Upper lobe of left lung (tissue), 6 donors: ENCODE measurements at places on chromosomes 5 and 9. TPM values are rescaled to one million over a fixed set of nuclear protein-coding genes. Genes with fewer than 3 reads are reported as not detected.

The COL15A1 gene
- 7.0 TPM for total RNA-seq

The PCDHAC2 gene
- total RNA-seq, result 6.0 TPM

The SGCD gene
- 1.8 TPM for total RNA-seq

The MLANA gene
- total RNA-seq, result not detected

The CXCL14 gene
- total RNA-seq, result 1.9 TPM

The ANKRD34B gene
- 0.67 TPM for total RNA-seq

The DNM1 gene
- 1.4 TPM for total RNA-seq

The MOB3B gene
- total RNA-seq, result 5.7 TPM

The SLC25A25 gene
- total RNA-seq, result 35.6 TPM

The LHX3 gene
- not detected for total RNA-seq

The TAS2R1 gene
- not detected for total RNA-seq

The TMEM215 gene
- total RNA-seq, result not detected

The EPB41L4B gene
- 8.4 TPM for total RNA-seq

The GPR151 gene
- total RNA-seq, result not detected

The PALM2AKAP2 gene
- total RNA-seq, result 16.3 TPM

The UCK1 gene
- total RNA-seq, result 29.0 TPM

The CCNO gene
- total RNA-seq, result 2.4 TPM

The HTR4 gene
- not detected for total RNA-seq

The C5orf58 gene
- total RNA-seq, result not detected

The NMUR2 gene
- total RNA-seq, result not detected

The SEMA6A gene
- total RNA-seq, result 66.5 TPM

The SLC28A3 gene
- total RNA-seq, result 0.37 TPM

The CRB2 gene
- 0.23 TPM for total RNA-seq

The UGT3A2 gene
- not detected for total RNA-seq

The STPG3 gene
- total RNA-seq, result not detected

The GADD45G gene
- 18.3 TPM for total RNA-seq

The TAF11L10 gene
- not detected for total RNA-seq

The FCN1 gene
- total RNA-seq, result 15.6 TPM

The ADGRD2 gene
- total RNA-seq, result not detected

The SHISAL2B gene
- total RNA-seq, result not detected

The PRRC2B gene
- total RNA-seq, result 330 TPM

The FAM169A gene
- total RNA-seq, result 1.2 TPM

The CDX1 gene
- not detected for total RNA-seq

The AGXT2 gene
- total RNA-seq, result not detected

The ZDHHC11 gene
- total RNA-seq, result 26.0 TPM

The TBC1D2 gene
- 79.0 TPM for total RNA-seq

The ZNF883 gene
- 0.89 TPM for total RNA-seq

The LRRC70 gene
- 0.89 TPM for total RNA-seq

The CFAP90 gene
- 3.0 TPM for total RNA-seq

The SAPCD2 gene
- total RNA-seq, result 0.69 TPM

The NUTM2F gene
- not detected for total RNA-seq

The HACD4 gene
- 12.6 TPM for total RNA-seq

The NPR3 gene
- total RNA-seq, result 6.3 TPM

The CPEB4 gene
- 96.4 TPM for total RNA-seq

The CDC20B gene
- 0.33 TPM for total RNA-seq
